Neuronal stem cell (in vitro differentiated cells): ENCODE measurements at places on chromosomes 5 and 9.

- peak; percentile 38 for DNase-seq
These were observed 694 bp upstream of the PLIN2 start for GRCh38 chr9:19127871-19128500.

GRCh38 chr9:121721770-121722169, 70.3 kb downstream of the DAB2IP start:
- DNase-seq = no peak

- no peak for DNase-seq
These were observed 27.2 kb downstream of the SLC35A4 start for GRCh38 chr5:140591747-140592372.

- no peak for DNase-seq
These were observed 45.4 kb downstream of the ENTREP1 start for GRCh38 chr9:69370430-69370829.

GRCh38 chr5:143569213-143569701, 165.8 kb upstream of the NR3C1 start:
- no peak for DNase-seq

GRCh38 chr5:140109018-140109758, 4.7 kb upstream of the PURA start:
- no peak for DNase-seq

- no peak for DNase-seq
These were observed 32.5 kb downstream of the TSTD2 start for GRCh38 chr9:97600531-97601227.

DNA sequence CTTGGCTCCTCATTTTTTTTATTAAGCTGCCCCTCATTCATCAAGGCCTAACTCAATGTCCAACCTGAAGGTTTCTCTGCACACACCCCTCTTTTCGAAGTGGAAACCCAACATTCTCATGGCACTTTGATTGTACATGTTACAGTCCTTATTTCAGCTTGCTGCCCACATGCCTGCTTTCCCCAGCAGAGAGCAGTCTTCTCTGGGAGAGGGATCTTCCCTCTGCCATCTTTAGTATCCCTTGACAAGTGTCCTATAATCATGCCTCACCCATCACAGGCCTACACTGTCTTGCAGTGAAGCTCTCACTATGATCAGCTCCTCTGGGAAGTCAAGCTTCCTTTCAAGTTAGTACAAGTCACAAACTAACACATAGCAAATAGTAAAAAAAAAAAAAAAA, 175.1 kb downstream of the ACER2 start:
- DNase-seq = no peak

DNA sequence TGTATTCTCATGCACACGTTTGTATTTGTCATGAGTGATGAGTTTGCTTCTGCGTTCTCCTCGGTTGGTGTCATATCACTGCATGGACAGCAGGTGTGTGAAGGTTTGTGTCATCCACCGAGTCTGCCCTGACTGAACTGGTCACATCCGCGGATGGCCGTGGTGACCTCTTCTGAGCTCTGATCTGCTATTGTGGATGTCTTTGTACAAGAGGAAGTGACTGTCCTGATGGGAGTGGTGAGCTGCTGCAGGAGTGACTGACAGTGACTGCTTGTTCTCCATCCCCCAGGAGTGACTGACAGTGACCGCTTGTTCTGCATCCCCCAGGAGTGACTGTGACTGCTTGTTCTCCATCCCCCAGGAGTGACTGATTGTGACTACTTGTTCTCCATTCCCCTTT, 69.9 kb downstream of the EHMT1 start:
- DNase-seq = no peak

DNA sequence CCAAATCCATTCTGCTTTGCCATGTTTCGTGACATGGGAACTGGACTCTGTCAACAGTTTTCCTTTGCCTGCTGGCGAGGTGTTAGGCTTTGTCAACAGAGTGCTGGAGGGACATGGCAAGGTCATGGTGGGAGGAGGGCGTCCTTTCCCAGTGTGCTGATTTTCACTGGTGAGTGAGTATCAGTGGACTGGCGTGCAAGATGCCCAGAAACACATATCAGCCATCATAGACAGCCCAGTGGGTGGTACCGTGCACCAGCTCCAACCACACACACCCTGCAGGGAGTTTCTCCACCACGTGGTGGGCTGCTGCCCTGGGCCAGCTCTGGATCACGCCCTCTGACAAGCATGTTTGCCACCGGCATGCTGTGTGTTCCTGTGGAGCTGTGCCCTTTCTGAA, 50.0 kb upstream of the ABL1 start:
- no peak for DNase-seq

- peak; percentile 11 for DNase-seq
These were observed 57.2 kb upstream of the DHFR start for GRCh38 chr5:80711938-80712337.

DNA sequence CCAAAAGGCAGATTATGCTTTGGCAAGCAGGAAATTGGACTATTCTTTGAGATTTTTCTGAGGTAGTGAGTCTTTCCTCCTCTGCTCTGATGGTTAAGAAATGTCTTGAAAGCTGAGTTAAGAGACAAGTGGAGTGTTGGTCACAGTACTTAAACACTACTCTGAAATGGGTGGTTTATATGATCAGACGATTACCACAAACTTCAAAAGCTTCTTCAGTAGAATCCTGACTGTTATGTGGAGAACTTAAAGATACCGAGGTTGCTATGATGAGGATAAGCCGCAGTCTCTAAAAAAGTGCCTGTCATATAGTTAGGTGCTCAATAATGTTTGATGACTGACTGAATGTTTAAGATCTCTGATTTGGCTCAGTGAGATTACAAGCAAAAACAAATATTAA, 24.3 kb downstream of the GCNT4 start:
- DNase-seq = no peak

- DNase-seq = no peak
These were observed 155.9 kb downstream of the ERCC6L2 start for GRCh38 chr9:96031366-96031824.

- no peak for DNase-seq
These were observed 49.0 kb downstream of the ZNF462 start for GRCh38 chr9:106911951-106912350.

DNA sequence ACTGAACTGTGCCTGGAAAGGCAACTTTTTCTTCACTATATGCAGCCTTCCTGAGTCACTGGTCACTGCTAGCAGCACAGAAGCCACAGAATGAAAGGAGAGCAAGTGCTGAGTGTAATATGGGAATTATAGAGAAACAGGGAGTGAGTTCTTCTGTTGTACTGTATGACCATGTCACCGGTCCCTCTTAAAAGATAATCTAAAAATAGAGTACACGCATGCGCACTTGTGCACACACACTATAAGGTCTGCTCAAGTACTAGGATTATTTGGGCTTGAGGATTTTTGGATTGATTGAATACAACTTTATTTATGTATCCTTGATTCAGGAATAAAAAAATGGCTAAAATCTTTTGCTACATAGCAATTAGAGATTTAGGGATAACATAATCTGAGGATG, 571.9 kb downstream of the PDE4D start:
- DNase-seq = no peak

GRCh38 chr5:60479542-60479941, 220.4 kb downstream of the DEPDC1B start:
- no peak for DNase-seq

- no peak for DNase-seq
These were observed 235.9 kb downstream of the DMRTA1 start for GRCh38 chr9:22682536-22682935.

DNA sequence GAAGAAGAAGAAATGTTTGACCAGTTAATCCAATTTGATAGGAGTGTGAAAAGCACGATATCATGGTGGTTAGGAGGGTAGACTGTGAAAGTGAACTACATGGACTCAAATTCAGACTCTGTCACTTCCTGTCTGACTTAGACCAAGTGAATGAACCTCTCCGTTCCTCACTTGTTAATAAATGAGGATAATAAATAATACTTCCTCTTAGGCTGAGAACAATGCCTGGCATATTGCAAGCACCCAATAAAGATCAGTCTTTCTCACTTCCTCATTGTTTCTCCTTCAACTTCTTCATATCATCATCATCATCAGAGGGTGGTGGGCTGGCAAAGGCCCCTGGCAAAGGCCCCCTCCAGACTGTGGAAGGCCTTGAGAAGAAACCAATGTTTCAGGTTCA, 148.7 kb downstream of the CDK5RAP2 start:
- no peak for DNase-seq

DNA sequence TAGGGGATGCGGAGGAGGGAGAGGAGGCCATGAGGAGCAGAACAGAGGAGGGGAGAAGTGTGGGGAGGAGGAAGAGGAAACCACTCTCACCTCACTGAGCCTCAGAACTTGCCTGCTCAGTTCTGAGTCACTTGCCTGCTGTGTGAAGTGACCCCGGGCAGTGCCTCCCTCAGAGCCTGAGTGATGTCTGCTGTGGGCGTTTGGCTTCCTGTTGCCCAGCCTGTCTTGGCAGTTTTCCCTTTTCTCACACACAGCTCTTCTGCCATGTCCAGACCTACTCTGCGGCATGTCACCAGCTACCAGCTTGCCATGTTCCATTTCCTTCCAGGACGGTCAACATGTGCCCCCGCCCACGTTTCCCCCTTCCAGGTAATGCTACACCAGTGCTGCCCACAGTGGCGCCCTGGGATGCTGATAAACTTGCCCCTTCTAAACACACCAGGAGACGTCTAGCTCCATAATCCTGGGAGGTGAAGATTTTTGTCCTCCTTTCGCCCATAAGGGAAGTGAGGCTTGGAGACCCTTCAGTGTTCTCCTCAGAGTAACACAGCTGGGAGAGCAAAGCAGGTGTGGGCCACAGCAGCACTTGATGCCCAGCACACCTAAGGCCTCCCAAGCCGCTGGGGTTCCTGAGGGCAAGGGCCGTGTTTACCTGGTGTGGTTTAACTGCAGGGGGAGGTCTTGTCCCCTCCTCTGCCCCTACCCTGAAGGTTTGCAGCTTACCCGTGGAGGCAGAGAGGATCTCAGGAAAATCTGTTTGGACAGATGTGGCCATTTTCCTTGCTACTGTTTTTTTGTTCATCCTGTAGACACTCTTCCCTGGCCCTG, 63.8 kb upstream of the RNF130 start:
- DNase-seq = no peak

DNA sequence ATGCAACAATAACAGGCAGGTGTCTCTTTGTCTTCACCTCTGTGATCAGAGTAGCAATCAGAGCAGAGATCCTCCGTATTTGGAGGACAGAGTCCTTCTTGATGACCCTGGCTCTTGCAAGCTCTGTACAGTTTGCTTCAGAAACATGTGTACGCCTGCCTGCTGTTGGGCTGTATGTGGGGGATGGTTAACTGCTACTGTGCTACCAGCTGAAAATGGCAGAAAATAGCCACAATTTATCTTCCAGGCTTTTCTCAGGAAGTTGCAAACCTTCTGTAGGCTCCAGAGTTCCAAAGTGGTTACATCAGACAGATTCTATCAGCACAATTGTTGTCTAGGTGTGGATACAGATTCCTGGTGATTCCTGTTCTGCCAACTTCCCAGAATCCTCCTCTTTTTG, 35.5 kb downstream of the DDX46 start:
- no peak for DNase-seq

DNA sequence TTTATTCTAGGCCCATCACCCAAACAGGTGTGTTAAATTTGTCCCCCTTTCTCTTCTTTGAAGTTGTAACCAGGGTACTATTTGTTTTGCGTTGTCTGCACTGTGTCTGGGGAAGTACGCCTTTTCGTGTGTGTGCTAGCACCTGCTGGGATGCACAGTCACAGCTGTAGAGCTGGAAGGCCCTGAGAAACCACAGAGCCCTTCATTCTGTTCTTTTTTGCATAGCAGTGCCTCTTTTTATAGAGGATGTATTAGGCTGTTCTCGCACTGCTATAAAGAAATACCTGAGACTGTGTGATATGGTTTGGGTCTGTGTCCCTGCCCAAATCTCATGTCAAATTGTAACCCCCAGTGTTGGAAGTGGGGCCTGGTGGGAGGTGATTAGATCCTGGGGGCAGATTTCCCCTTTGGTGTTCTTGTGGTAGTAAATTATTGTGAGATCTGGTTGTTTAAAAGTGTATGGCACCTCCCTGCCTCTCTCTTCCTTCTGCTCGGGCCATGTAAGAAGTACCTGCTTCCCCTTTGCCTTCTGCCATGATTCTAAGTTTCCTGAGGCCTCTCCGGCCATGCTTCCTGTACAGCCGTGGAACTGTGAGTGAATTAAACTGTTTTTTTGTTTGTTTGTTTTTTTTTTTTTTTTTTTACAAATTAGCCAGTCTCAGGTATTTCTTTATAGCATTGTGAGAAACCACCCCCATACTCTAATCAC, 14.0 kb downstream of the SEC61B start:
- DNase-seq = no peak

DNA sequence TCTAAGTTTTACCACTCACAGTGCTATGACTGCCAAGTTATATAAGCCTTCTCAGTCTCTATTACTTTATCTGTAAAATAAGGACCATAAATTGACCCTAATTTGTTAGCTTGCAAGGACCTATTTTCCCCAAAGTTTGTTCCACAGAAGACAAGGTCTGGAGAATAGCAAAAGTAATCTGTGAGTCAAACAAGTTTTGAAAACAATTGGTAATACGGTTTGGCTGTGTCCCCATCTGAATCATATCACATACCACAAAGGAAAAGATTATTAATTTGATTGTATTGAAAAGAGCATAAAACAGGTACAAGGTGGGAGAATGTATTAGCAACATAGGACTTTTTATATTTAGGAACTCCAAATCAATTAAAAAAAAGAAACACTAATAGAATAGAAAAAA, 124.0 kb upstream of the TARS1 start:
- DNase-seq = no peak

GRCh38 chr9:110109333-110110092, 98.4 kb downstream of the C9orf152 start:
- no peak for DNase-seq

DNA sequence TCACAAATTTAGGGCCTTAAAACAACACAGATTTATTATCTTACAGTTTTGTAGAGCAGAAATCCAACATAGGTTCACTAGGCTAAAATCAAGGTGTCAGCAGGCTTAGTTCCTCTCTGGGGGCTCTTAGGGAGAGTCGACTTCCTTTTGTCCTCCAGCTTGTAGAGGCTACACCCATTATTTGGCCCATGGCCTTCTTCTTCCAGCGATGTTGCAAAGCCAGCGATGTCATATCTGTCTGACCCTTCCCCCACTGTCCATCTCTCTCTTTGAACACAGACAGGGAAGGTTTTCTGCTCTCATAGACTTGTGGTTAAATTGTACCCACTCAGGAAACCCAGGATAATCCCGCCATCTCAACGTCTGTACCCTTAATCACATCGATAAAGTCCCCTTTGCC, 60.3 kb upstream of the SHB start:
- DNase-seq = no peak

- no peak for DNase-seq
These were observed 71.6 kb downstream of the LRRC70 start for GRCh38 chr5:62650197-62650596.
